ENCODE measurements at places on chromosomes 1 and 21.

GRCh38 chr1:30600706-30601105 lies 122.7 kb downstream of the MATN1 start:
- no peak for DNase-seq

DNA sequence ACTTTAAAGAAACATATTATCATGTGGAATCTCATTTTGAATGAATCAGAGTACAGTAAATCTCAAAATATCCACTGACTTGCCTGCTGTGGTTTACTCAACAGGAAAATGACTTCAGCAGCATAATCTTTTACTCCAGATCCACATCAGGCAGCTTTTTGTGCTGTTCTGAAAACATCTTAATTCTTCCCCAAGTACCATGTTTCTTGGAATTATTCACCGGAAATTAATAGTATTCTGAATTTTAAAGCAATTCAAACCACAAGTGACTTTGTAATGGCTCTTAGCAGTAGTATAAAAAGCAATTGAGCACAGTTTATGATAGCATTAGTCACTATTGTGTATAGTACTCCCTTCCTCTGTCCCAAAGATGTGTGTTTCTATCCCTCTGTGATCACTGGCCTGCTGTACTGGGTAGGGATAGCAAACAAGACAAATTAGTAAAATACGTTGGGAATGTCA lies 64.2 kb upstream of the ERRFI1 start:
- DNase-seq: no peak

DNA sequence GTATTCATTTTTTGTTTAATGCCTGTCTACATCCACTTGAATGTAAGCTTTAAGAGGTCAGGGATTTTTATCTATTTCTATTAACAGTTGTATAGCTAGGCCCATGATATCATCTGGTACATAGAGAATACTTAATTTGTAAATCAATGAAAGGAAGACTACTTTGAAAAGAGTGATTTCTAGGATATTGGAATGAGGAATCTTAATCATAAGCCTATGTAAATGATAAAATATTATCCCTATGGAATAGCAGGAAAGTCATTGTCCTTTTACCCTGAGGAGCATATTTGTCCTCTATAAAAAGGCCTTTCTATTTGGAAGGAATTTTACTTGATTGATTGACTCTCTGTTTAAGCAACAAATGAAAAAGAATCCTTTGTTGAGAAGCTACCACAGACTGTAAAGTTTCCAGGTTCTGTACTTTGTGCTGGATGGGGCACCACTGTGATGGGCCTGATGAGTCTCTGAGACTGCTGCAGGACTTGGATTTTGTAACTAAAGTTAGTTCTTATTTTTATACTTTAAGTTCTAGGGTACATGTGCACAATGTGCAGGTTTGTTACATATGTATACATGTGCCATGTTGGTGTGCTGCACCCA lies 53.8 kb downstream of the MAST2 start:
- no peak for DNase-seq

DNA sequence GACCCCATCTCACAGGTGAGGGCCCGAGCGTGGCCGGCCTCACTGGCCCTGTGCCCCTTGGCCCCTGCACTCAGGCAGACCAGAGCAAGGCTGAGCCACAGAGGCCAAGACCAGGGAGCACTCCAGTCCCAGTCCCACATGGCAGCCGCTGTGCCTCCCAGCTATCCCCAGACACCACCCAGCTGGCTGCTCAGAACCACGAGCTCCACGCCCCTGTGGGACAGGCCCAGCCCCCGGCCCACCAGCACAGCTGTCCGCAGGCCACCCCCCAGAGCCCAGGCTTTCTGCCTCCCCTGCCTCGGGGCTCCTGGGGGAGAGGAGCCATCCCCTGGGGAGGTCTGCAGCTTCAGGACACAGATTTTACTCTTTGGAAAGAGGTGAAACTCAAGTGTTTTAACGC lies 9.1 kb upstream of the C1QTNF12 start:
- DNase-seq: no peak

GRCh38 chr1:65939636-65940035 lies 146.9 kb downstream of the PDE4B start:
- DNase-seq: no peak

DNA sequence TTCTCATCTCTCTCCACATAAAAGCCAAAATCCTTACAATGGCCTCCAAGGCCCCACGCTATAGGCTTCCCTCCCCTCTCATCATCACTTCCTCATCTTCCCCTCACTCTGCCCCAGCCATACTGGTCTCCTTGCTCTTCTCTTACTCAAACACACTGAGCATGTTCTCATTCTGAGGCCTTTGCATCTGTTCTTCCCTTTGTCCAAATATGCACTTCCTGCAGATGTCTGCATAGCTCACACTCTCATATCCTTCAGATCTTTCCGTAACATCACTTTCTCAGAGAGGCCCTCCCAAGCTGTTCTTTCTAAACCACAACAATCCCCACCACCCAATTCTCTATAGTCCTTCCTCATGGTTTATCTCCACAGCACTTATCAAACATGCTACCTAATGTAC lies 284.1 kb downstream of the HHIPL2 start:
- no peak for DNase-seq

DNA sequence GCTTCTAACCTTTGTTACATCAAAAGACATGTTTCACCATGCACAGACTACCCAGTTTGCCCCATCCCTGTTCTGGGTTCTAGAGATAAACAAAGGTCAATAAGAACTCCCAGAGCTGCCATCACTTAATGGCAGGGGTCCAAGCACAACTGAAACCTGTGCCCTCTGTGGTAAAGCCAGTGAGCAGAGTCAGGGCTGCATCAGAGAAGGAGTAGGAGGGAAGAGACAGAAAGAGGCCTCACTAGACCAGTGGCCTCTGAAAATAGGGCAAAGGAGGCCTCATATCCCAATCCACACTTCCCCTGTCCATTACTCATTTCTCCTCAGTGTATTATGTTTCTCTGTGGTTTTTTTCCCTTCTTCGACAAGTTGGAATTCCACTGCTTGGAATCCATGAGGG lies 10.2 kb downstream of the ATP1A2 start:
- DNase-seq: no peak

DNA sequence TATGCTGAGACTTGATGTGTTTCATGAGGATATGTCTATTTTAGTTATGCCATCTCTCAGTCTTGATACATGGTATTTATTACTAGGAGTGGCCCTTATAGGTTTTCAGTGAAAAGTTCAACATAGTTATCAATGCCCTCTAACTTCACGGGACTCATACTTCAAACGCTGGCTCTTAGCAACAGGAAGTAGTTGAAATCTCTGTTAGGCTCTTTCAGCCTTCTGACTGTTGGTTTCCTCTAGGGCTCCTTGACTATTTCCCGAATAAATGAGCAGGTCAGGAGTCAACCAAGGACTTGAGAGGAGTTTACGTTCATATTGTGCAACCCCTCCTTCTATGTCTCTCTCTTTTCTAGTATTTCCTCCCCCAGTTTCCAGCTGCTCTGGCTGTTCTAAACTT lies 141.8 kb downstream of the RGS7 start:
- DNase-seq: no peak

DNA sequence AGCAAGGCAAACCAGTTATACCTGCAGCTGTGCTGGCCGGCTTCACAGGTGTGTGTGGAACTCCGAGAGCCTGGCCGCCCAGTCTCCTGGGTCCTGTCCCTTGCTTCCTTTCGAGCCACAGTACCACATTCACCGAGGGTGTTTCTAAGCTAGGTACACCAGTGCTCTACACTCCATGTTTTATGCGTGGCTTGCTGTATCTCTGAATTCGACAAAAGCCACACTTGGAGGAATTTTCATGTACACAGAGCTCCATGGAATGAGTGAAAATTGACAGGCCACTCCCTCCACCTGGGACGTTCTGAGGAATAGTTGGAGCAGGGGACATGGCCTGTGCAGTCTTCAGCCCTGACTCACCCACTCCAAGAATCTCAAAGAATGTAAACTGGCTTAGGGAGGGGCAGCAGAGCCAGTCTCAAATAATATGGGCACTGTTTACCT lies 14.0 kb downstream of the ETS2 start:
- DNase-seq: no peak

DNA sequence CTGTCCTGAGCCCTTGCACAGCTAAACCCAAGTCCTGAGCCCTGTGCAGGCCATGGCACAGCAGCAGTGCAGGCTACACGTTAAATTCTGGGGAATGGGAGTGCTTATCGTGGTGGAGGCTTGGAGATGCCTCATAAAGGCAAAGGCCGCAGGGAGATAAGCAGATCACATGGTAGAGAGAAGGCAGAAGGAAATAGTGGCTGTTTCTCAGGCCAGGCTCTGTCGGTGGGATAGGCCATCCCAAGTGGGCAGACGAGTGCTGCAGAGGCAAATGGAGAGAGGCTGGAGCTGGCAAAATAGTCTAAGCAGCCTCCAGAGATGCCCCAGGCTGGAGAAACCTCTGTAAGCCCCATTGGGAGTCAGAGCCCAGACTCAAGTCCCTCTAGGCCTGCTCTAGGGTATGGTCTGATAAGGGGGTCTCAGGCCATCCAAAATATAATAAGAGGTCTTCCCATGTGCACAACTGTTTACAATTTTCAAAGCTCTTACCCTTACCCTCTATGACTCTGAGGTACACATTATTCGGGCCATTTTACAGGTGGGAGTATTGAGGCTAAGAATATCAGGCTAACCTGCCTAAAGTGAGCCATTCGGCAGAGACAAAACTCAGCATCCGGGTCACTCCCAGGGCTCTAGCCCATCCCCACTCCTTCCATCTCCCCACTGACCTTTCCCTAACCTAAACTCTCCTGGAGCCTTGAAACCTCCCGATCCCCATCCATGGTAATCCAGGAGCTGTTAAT lies 79.6 kb downstream of the NKAIN1 start:
- no peak for DNase-seq

DNA sequence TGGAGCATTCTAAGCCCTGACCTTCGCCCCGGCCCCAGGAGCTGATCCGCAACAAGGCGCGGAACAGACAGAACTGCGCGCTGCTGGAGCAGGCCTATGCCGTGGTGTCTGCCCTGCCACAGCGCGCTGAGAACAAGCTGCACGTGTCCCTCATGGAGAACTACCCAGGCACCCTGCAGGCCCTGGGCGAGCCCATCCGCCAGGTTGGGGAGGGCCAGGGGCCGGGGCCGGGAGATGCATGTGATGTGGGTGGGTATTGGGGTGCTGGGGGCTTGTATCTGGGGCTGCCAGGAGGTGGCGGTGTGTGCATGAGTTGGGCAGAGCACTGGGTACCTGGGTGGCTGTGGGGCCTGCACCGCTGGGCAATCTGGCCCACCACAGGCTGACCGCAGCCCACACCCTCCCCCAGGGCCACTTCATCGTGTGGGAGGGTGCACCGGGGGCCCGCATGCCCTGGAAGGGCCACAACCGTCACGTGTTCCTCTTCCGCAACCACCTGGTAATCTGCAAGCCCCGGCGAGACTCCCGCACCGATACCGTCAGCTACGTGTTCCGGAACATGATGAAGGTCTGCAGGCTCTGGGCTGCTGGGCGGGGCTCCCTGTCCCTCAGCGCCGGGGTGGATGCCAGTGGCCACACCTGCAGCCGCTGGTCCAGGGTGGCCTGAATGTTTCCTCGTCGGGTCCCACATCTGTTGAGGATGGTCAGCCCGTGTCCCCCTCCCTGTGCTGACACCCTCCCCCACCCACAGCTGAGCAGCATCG lies 65.8 kb downstream of the TRIM11 start:
- DNase-seq: no peak

DNA sequence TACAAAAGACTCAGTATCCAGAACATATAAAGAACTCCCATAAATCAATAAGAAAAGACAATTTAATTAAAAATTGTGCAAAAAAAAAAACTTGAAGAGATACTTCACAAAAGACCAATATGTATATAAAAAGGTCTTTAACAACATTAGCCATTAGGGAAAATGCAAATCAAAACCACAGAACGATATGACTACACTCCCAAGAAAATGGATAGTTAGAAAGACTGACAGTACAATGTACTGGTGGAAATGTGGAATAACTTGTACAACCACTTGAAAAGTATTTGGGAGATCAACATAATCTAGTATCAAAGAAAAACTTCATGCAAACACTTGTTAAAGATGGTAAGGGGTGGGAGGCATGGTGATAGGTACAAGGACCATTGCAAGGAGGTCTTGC lies 3.9 kb upstream of the CLCA1 start:
- no peak for DNase-seq

DNA sequence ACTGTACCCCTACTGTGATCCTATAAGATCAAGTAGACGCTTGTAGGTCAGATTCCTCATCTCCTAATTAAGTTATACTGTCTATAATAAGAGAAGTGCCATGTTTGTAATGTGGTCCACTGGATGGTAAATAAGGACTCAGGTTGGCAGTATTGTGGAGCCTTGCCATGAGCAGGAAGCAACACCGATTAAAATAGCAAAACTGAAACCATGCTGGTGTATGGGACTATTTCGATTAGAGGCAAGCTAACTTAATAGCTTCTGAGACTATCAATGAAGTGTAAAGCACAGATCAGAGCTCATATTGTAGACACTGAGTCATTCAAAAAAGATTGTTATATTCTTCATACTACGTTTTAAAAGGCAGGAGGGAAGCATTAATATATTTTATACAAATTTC lies 348.8 kb downstream of the HHAT start:
- no peak for DNase-seq

- DNase-seq: no peak
Measured at GRCh38 chr1:179589509-179589908, 2.1 kb upstream of the TDRD5 start.

All from stimulated activated naive CD4-positive, alpha-beta T cell (primary cell).